Cerebellar cortex (tissue), 1 donor: ENCODE measurements at places on chromosomes 7 and 10.

- DNase-seq, result no peak
Observed at GRCh38 chr10:12703813-12704212, 297.7 kb downstream of the CCDC3 start.

DNA sequence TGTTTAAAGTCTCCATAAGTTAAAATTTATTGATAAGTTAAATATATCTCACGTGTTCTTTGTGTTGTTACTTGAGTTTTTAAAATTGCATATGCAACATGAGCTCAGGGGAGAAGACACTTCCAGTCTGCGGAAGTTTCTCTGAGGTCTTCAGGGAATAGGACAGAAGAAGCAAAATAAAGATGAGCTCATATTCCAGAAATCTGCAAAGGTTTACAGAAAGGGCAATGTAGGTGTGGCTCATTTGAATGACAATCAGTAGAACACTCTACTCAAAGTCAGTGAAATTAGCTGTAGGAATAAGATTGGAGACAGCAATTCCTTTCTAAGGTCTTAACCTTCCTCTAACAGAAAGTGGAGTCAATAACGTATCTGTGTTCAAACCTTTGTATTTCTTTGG is 53.7 kb downstream of the CACNA2D1 start:
- DNase-seq, result no peak

DNA sequence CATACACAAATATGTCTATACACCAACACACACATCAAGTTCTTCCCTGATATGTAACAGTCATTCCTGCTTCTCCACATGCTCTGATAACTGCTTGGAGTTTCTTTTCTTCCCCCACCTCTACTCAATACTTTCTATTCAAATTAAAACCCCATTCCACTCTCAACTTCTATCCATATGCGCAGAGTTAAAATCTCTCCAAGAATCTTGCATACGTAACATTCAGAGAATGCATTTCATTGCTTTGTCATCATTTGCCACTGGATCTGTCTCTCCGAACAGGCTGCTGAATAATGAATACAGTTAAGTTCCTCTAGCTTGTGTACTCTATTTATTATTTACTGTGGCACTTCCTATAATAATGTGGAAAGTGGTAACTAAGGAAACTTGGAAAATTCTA is 68.8 kb downstream of the DGKB start:
- DNase-seq, result no peak

- DNase-seq, result no peak
Observed at GRCh38 chr7:48416327-48416908, 245.2 kb downstream of the ABCA13 start.

DNA sequence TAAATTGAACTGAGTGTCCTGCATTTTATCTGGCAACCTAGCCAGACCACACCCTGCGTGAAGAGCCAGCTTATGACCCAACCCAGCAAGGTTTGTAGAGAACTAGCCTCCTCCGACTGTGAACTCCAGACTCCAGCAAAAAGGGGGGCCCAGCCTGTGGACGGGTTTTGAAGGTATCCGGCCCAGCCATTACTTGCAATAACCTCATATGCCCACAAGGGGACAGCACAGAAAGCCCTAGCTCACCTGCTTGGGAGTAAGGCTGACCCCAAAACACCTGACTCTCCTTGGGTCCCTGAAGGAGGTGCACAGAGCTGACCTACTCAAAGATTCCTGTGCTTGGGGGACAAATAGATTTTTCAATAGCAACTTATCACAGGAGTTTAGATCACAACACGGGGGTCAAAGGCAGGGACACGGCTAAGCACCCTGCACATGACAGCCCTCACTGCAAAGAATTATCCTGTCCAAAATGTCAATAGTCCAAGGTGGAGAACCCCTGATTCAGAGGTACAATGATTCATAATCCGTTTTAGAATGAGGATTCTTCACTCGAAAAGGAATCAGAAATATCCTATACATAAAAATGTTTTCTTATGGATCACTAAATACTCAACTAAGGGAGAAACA is 4.6 kb downstream of the TRPV6 start:
- no peak for DNase-seq

GRCh38 chr10:6458814-6459213 is 121.3 kb downstream of the PRKCQ start:
- no peak for DNase-seq

- no peak for DNase-seq
Observed at GRCh38 chr10:126181626-126182025, 206.7 kb downstream of the ADAM12 start.

DNA sequence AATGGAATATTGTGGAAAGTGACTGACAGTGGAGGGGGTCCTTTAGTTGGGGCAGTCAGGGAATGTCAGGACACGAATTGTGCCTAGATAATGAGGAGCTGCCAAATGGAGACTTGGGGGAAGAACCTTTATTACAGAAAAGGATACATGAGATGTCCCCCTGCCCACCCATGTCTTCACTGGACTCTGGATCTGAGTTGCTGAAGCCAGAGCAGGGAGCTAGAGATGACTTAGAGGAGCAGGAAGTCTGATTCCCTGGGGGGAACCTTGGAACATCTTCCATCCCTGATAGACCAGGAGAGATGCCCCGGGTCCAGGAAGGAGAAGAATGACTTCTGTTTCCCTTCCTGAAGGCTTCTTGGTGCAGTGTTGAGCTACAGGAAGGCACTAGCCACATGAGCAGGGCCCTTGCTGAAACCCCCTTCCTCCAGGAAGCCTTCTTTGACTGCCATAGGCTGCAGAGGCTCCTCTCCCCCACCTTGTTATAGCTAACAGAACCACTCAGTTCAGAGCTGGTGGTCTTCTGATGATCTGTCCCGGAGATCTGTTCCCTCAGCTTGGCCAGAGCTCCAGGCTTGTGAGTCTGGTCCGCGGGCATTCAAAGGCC is 747 bp upstream of the NEURL1 start:
- DNase-seq, result no peak

DNA sequence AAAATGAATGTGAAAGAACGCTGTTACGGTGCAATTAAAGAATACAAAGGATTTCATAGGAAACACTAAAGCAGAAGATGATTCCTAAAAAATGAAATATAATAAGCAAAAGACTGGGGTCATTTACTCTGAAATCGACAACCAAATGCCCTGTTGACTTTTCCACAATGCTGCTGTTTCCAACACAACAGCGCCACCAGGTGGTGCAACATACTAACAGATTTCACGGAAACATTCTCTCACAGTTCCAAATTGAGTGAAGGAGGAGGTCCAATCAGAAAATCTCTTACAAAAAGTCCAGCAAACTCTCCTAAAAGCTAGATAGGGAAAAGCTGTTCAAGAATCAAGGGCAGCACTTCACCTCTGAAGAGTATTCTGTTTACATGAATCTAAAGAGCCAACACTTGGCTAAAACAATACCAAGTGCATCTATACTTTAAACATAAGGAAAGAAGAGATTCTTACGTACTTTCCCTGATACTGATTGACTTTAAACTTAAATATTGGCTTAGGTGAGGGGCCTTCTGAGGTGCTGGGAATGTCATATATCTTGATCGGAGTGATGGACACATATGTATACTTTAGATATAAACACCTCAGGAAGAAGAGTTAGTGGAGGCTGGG is 55.9 kb downstream of the UPF2 start:
- peak; percentile 88 for DNase-seq

GRCh38 chr7:27868131-27868550 is 128.2 kb downstream of the TAX1BP1 start:
- DNase-seq, result no peak

DNA sequence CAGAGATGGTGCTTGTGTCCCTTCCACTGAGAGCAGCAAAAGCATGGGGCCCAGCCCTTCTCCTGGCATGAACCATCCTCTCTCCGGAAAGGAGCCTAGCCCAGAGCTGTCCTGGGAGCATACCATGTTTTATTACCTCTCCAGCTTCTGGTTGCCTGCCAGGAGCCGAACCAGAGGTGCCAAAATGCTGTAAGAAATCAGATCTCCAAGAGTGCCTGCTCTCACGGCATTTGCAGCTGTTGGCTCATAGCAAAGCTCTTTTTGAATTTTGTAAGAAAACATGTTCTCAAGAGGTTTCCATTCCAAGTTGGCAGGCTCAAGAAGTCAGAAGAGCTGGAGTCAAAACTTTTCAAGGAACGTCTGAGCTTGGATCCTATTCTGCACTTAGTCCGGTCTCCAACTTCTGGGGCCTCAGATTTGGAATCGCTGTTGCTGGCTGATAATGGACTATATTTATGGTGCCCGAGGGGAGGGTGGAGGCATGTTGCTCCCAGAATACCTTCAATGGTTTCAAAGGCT is 211.7 kb upstream of the MKI67 start:
- DNase-seq, result no peak

DNA sequence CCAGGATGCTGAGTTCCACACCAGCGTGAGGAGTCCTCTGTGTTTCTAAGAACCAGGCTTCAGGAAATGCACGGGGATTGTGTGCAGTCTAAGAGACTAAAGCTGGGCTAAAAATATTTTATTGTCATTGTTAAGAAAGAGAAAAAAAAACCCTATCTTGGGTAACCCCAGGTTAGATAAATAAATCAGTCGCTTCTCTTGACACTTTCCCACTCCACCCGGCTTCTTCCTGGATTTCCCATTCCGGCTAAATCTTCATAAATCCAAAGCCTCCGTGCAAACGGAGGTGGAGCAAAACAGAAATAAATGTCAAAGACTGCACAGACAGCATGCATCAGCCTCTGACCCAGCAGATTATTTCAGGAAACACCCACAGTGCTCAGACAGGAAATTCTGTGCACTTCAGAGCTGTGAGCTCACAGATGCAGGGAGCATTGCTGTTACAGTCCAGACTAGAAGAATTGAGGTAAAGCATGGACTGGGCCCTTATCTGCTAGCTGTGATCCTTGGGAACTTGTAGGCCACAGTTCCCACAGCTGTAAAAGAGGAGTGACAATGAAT is 44.8 kb upstream of the GRID1 start:
- DNase-seq, result no peak

GRCh38 chr7:11529382-11529781 is 302.6 kb downstream of the THSD7A start:
- DNase-seq, result no peak

DNA sequence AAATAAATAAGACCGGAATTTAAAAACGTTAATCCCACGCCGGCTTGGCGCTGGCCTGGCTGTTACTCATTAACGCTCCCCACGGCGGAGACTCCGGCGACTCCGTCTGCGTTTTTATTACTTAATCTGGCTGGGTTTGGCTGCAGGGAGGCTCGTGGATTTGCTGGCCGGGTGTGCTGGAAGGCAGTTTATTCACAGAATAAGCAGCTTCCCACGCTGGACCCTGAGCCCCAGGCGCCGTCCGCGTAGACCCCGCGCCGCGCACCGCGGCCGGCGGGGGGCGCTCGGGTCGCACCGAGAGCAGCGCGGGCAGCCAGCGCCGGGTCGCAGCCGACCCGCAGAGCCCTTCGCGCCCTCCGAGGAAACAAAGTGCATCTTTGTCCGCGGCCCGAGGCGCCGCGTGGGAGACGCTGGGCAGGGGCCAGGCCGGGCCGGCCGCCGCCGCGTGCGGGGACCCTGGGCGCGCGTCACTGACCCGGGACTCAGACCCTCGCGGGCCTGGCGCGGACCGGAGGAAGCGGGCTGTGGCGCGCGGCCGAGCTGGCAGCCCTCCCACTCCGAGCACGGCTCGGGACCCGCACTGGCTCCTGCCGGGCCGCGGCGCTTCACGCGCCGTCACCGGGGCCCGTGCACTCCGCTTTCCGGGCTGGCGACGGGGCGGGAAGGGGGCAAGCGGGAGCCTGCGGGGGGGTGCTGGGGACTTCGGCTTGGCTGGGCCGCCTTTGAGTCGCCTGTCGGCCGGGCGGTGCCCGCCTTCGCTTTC is 587 bp upstream of the GRK5 start:
- DNase-seq, result peak; percentile 47

GRCh38 chr10:93548376-93549071 is 17.9 kb upstream of the FFAR4 start:
- DNase-seq, result no peak
